ENCODE measurements at places on chromosomes 4 and X. TPM values are rescaled to one million over a fixed set of nuclear protein-coding genes. Genes with fewer than 3 reads are reported as not detected.
A peak's percentile ranks its signal among the peaks of the same experiment; 100 is the strongest.

DNA sequence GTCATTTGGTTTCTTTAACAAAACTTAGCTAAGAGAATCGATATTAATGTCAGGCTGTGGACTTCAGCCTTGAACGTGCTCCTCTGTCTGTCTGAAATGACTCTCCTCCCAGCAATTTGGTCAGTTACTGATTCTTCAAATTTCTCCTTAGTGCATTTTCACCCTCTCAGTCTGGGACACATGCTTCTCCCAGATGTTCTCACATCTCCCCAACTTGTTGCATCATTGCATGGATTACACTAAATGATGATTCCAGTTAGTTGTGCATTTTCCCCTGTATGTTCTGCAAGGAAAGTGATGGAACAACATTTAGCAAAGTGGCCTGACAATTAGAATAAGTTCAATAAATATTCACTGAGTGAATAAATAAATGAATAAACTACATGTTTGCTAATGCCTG, 94.4 kb downstream of the NLGN4X start:
- no peak for DNase-seq

REPS2 gene
- 1.1 TPM for total RNA-seq

- DNase-seq: no peak
Observed at GRCh38 chr4:70772929-70773555, 51.3 kb downstream of the RUFY3 start.

BMPR1B gene
- total RNA-seq: not detected

DNA sequence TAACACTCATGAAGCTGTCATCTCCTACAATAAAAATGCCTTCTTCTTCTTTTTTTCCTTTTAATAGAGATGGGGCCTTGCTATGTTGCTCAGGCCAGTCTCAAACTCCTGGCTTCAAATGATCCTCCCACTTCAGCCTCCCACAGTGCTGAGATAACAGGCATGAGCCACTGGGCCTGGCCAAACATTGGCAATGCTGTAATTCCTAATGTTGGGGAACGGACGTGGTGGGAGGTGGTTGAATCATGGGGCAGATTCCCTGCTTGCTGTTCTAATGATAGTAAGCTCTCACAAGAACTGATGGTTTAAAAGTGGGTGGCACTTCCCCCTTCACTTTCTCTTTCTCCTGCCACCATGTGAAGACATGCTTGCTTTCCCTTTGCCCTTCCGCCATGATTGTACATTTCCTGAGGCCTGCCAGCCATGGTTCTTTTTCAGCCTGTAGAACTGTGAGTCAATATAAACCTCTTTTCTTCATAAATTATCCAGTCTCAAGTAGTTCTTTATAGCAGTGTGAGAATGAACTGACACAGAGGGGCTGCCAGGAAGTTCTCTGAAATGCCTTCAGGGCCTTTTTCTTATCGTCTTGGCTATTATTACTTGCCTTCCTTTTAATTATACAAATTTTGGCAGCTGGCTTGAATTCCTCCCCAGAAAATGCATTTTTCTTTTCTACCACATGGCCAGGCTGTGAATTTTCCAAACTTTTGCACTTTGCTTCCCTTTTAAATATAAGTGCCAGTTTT, 93.0 kb downstream of the CENPC start:
- DNase-seq: peak; percentile 32

DNA sequence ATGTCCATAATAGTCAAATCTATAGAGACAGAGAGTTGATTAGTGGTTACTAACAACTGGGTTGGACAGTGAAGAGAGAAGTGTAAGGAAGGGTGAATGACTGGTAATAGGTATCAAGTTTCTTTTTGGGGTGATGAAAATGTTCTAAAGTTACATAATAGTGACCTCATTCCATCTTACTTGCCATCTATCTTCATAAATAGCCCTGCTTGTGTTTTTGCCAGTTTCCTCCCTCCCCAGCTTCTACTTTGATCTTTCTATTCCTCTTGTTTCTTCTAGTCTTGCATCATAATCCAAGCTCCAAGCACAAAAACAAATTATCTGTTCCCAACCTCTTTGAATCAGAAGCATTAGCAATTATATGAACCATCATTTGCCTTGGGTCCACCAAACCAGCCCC, 40.2 kb upstream of the TET2 start:
- peak; percentile 12 for DNase-seq

DNA sequence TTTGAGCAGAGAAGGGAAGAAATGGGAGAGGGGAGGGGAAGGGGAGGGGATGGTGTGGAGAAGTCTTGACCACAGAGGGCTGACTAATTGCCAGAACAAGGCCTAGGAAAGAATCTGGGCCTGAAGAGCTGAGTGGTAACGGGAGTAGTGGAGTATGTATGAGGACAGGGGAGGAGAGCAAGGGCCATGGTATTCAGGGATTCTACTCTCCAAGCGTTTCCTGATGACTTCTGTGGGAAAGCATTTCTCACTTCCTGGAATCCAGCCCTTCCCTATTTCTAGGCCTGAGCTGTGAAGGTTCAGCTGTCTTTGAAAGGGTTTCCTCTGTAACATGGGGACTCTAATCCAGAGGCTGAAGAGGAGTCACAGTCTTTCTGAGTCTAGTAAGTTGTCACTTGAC, 19.7 kb upstream of the SOX3 start:
- no peak for DNase-seq

MAPK10 gene
- total RNA-seq: 14.5 TPM

DNA sequence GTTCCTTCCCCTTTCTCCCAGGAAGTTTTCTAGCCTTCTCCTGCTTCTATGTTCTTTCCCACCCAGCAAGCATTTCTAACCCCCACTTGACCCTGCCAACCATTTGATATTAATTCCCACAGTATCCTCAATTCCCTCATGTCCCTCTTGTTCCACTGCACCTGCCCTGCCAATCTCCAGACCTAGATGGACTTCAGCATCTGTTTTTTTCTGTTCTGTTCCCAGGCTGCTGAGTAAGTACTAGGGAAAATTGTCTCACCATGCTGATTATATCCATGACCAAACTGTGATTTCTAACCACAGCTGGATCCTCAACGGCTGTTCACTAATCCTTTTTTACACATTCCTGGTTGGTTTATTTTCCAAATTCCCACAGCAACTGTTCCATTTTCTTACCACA, 37.7 kb downstream of the CLCN5 start:
- no peak for DNase-seq

TREX2 gene
- not detected for total RNA-seq

- DNase-seq: peak; percentile 96
Observed at GRCh38 chrX:134718105-134718965, 60.1 kb upstream of the PLAC1 start.

GRCh38 chr4:172650758-172651530, 517.7 kb upstream of the GALNT7 start:
- no peak for DNase-seq

GRCh38 chr4:139611391-139611790, 54.2 kb upstream of the MGST2 start:
- DNase-seq: no peak

- DNase-seq: peak; percentile 1
Observed at GRCh38 chrX:7215842-7216241, 67.9 kb upstream of the PUDP start.

SH3RF1 gene
- total RNA-seq: 6.3 TPM

- DNase-seq: peak; percentile 42
Observed at GRCh38 chrX:102976286-102976685, 39.2 kb downstream of the RAB40AL start.

DNA sequence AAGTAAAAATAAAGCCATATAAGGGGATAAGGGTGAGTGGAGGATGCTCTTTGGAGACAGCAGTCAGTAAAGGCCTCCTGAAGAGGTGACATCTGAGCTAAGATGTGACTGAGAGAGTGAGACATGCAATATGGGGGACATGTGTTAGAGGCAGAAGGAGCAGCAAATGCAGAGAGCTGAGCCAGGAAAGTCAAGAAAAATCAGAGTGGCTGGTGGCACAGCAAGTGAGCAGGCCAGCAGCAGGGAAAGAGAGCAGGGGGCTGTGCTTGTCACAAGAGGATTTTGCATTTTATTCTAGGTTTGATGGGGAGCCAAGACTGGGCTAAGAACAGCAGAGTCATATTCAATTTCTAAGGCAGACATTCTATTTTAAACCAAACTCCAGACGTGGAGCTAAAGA, 394.5 kb downstream of the KCNIP4 start:
- DNase-seq: no peak

NOX1 gene
- not detected for total RNA-seq

- DNase-seq: no peak
Observed at GRCh38 chrX:129754056-129755024, 15.6 kb downstream of the XPNPEP2 start.

DNA sequence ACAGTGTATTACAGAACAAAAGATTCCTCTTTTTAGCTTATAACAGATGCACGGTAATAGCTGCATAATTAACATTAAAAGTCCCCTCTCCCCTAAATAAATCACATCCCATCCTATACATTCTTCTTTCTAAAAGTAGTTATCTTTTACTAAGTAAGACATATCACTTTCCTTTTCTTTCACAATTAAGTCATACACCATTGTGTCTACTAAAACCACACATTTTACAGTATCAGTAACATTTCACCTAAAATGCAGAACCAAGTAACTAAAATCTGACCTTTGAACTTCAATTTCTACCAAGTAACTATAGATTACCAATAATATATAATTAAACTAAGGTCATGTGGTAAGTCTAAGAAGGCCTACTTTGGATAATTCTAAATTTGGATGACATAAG, 14.2 kb downstream of the DHX15 start:
- no peak for DNase-seq

DNA sequence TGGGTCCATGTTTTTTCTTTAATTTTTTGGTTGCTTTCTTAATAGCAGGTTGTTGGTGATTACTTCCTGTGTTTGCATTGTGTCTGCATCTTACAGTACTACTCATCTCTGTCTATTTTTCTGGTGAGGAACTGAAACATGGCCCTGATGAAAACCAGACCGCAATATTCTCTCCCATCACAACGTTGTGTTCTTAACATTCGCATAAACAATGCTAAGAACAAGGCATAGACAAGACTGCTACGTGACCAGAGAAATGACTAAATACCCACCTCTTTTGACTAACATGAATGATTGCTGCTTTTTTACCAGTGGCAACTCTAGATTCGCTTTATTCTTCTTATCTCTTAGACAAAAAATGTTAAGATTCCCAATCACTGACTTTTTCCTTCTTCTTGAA, 179.1 kb downstream of the GC start:
- no peak for DNase-seq

GRCh38 chr4:17055788-17056187, 157.3 kb upstream of the LDB2 start:
- peak; percentile 90 for DNase-seq

- DNase-seq: peak; percentile 87
Observed at GRCh38 chr4:13544606-13545393, 492 bp upstream of the NKX3-2 start.

NAT8L gene
- total RNA-seq: 0.10 TPM

- DNase-seq: peak; percentile 86
Observed at GRCh38 chr4:140071806-140072205, 82.2 kb downstream of the MAML3 start.
